ENCODE measurements at places on chromosomes 6 and 20.

- no peak for DNase-seq
Measured at GRCh38 chr20:52011093-52011492, 180.5 kb downstream of the ZFP64 start.

GRCh38 chr20:23118144-23118543 is 32.0 kb upstream of the CD93 start:
- no peak for DNase-seq

DNA sequence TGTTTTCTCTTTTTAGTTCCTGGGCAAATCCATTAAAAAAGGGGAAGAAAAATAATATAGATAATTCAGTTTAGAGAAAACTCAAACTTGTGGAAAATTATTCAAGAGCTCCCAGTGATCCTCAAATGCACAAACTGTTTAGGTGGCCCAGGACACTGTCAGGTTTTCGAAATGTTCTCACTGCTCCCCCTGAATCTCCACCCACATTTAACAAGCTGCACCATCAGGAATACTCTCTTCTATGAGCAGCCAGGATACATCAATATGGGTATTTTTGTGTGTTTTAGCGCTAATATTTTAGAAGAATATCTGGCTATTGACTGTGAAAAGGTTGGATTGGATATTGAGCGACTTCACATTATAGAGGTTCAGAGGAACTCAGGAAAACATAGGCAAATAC is 43.9 kb downstream of the OR2B2 start:
- DNase-seq = no peak

GRCh38 chr20:2691127-2691526 is 1.5 kb upstream of the EBF4 start:
- no peak for DNase-seq

DNA sequence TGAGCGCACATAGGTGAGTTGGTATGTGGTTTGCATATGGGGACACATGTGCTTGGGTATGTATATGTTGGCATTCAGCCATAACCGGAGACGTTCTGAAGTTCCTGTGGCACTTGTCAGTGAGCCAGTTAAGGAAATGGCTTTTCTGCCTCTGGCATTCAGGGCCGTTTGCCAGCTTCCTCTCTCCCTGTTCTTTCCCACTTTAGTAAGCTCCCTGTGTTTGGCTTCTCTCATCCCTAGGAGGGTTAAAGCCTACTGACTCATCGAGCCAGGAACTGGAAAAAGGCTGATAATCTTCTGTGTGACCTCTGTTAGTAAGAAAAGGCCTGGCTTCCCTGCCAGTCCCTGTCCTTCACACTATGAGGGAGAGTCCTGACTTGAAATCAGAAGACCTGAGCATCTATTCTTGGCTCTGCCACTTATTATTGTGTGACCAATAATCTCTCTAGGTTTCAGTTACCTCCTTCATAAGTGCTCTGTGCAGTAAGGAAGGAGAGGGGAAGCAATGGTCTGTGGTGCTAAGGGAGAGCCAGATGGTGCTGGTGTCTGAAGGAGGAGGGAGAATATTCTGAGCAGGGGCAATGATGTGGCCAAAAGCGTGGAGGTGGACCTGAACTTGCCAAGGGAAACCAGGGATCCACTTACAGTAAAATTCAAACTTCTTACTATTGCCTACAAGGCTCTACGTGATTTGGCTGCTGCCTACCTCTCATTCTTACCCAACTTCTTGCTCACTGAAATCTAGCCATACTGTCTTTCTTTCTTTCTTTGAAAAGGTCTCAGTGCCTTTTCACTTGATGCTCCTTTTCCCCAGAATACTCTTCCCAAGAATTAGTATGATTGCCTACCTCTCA is 31.4 kb downstream of the ACSS2 start:
- DNase-seq = peak; percentile 99

GRCh38 chr20:41300383-41300782 is 17.1 kb downstream of the ZHX3 start:
- DNase-seq = no peak

DNA sequence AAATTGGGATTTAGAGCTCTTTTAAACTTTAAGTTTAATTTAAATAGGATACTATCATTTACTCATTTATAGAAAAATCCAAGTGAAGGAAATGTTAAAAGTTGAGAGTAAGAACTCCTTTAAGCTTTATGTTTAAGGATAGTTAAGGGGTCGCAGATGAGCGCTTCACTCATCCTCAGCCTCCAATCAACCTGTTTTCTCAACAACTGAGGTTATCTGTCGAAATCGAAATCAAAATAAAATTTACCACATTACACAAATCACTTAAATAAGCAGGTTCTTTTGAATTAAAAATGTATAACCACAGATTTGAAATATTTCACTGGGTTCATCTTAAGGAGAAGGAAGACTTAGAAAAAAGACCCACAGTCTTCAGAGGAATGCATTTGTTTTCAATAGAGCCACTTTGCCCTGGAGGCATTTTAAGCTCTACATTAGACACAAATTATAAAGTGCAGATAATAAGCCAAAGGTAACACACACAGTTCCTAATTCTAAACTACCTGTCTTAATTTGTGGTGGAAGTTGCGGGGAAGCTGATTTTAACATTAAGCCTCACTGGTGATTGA is 5.5 kb downstream of the PAX1 start:
- DNase-seq = no peak

GRCh38 chr6:156970595-156971112 is 193.5 kb downstream of the ARID1B start:
- DNase-seq = no peak

GRCh38 chr20:19893356-19893755 is 123.8 kb upstream of the NAA20 start:
- DNase-seq = peak; percentile 40

Measured in HT1080 (cell line).